ENCODE measurements at places on chromosomes 3 and 15. TPM values are rescaled to one million over a fixed set of nuclear protein-coding genes. Genes with fewer than 3 reads are reported as not detected.

Gene CEP19
- 1.2 TPM for total RNA-seq

Gene ACP3
- total RNA-seq, result 0.78 TPM

DNA sequence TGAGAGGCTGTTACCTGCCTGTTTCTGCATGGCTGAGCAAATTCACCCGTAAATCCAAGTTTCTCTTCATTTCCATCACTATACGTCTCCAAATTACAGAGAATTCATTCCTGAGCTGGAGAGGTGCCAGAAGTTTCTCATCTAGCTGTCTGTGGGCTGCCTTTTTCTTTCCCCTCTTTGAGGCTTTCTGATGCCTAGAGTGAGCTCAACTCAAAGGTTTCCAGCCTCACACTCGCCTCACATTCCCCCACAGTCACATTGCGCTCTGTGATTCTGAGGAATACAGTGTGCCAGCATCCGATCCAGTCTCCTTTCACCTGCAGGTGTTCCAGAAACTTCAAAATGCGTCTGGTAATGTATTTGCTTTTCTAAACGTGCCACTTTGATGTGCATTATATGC, 267.2 kb downstream of the MFSD1 start:
- DNase-seq, result no peak

DNA sequence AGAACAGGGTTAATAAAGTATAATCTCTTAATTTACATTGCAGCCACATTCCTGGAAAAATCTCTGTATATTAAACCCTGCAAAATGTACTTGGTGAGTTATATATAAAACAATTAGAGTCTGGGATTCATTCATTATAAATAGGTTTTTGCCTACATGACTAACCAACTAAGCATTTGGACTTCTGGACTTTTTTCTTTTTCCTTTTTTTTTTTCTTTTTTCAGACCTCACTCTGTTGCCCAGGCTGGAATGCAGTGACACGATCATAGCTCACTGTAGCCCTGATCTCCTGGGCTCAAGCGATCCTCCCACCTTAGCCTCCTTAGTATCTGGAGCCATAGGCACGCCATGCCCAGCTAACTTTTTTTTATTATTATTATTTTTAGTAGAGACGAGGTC, 4.5 kb downstream of the DNAJC13 start:
- no peak for DNase-seq

- no peak for DNase-seq
These were observed 14.3 kb downstream of the ZIC4 start for GRCh38 chr3:147391781-147392624.

Gene MKRN2OS
- 0.48 TPM for total RNA-seq

All from cardiac septum (tissue), 1 donor.